ENCODE measurements at places on chromosomes 2 and 18.
A peak's percentile ranks its signal among the peaks of the same experiment; 100 is the strongest.

DNA sequence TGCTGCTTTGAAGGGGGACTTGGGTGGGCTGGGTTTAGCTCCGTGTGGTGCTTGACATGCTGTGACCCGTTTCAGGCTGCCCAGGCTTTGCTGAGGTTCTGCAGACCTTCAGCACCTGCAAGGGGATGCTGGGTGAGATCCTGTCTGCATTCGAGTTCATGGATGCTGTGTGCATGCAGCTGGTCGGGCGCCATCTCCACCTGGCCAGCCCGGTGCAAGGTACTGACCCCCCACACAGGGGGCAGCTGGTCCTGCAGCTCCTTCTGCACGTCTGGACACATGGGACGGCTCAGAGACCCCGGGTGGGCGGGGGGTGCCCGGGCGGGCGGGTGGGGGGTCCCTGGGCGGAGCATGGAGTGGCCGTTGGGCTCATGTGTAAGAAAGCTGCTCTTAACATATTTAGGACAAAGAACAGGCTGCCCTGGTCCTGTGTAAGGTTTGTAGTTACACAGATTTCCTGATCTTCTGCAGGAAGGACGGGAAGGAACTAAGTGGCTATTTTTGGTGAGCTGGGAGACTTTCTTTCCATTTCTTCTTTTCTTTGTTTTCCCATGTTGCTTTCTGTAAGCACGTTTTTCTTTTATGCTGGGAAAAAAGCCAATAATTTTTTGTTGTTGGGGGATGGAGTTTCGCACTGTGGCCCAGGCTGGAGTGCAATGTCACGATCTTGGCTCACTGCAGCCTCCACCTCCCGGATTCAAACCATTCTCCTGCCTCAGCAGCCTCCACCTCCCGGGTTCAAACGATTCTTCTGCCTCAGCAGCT is 15.8 kb downstream of the D2HGDH start:
- no peak for DNase-seq

GRCh38 chr18:79577451-79578395 is 101.9 kb upstream of the CTDP1 start:
- no peak for DNase-seq

GRCh38 chr2:86201671-86202335 is 2.5 kb downstream of the MRPL35 start:
- DNase-seq, result no peak

GRCh38 chr18:47615043-47615442 is 315.4 kb downstream of the SMAD2 start:
- DNase-seq, result no peak

- DNase-seq, result no peak
Measured at GRCh38 chr18:26307161-26307773, 81.0 kb downstream of the TAF4B start.

DNA sequence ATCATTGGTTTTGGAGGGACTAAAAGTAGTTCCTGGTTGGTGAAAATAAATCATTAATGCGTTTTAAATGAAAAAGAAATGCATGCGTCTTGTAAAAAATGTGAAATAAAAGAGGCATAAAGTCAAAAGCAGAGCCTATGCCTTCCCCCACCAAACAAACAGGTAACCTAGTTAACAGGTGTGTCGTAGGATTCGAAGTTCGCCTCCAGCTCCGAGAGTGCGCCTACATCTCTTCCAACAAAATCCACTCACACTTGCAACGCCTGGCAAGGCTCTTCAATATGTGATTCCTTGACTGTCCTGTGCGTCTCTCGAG is 677 bp upstream of the SMAD4 start:
- no peak for DNase-seq

DNA sequence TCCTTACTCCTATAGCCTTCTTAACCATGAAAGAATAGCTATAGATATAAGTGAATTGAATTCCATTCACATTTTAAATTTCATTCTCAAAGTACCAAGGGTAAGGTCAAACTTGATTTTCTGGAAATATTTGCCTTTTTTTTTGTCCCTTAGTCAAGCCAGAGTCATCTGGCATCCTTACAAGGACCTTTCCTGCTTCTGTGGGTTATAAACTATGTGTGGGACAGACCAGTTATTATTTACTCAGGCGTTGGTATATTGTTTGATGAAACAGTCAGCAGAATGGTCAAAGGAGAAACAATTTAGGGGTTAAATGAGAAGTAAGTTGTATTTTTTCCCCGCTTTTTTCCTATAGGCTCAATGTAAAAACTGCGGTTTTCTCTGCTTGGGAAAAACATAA is 1103.2 kb upstream of the ZEB2 start:
- no peak for DNase-seq

- DNase-seq, result no peak
Measured at GRCh38 chr18:78642296-78642951, 337.2 kb upstream of the SALL3 start.

DNA sequence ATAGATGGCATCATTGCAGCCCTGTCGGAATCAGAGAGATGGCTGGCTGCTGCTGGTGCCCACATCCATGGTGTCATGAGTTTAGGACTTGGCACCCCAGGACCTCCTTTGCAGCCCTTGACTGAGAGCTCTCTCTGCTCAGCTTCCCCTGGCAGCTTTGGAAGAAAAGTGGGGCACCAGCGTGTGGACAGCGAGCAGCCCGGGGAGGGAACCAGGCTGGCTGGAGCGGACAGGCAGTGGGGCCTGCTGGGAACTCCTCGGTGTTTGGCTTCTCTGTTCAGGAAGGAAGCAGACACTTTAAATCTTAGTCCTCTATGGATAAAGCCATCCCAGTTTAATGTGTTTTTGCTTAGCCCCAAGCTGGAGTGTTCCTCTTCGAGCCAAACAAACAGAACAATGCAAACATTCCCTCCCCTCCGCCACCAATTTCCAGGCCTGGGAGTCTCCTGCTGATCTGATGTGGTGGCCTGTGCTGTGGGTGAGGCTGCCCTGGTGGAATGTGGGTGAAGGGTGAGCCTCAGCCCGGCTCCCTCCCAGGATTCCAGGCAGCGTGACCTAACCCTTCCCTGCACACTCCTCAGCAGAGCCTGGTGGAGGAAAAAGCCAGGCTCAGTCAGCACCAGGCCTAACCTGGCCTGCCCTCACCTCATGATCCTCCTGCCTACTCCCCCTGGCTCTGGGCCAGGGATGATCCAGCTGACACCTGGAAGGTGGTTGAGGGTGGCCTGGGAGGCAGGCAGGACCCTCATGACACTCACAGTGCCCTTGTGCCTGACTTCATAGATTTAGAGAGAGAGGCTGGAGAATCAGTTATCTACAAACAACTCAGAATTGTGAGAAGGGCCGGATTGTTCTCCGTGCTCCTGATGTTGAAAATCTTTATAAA is 21.6 kb upstream of the ITGB6 start:
- no peak for DNase-seq

- DNase-seq, result no peak
Measured at GRCh38 chr2:181025004-181025403, 44.6 kb downstream of the UBE2E3 start.

DNA sequence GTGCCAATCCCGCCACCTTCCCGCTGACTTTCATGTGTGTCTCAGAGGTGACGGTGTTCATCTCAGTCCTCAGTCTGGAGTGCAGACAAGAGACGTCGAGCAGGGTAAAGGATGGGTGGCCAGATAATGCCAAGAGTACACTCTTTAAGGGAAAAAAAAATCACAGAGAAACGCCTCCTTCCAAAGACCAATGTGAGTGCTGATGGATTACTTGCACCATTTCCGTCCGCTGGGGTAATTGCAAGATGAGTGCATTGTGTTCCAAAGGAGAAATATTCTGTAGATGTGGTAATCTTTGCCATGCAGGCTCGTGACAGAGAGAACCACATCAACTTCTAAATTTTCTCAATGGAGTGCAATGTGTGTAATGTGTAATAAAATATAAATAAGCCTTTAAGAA is 81.0 kb downstream of the KLHL29 start:
- no peak for DNase-seq

DNA sequence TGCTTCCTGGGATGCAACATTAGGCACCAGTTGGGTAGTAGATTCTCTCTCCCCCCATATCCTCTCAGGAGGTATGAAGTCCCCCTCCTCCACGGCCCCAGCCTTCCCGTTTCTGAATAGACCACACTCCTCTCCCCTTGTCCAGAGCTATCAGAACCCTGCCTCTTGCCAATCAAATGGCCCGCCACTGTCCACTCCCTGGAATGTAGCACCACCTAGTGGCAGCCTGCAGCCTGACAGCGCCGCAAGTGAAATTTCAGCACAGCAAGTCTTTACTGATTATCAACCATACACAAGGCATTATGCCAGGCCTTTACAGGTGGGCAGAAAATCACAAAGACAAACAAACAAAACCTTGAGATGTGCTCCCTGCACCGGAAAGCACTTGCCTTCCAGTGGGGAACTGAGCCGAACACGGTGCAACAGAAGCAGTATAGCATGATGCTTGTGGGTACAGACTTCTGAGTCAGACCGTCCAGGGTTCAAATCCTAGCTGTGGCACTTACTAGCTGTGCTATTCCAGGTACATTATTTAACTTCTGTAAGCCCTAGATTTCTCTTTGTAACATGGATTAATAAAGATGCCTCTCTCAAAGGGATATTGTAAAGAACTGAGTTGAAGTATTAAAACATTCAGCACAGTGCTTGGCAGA is 174.0 kb downstream of the SMAD2 start:
- peak; percentile 74 for DNase-seq

- no peak for DNase-seq
Measured at GRCh38 chr18:3861495-3861894, 411.5 kb downstream of the TGIF1 start.

DNA sequence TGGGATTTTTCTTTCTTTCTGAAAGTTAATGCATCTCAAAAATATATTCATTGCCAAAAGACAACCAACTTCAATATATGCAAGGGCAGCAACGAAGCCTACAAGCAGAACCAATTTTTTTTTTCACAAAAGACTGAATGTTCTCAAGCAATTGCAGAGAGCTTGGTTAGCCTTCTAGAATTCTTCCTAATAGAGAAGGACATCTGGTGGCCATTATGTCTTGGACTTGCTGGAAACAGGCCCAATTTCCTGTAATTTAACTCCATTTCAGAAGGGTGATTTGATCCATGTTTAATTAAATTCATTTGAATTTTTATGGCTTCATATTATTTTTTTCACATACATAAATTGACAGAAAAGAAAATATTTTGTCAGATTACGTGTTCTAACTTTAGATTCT is 208.0 kb downstream of the TPGS2 start:
- no peak for DNase-seq

GRCh38 chr2:128720080-128721022 is 401.7 kb upstream of the HS6ST1 start:
- DNase-seq, result no peak

DNA sequence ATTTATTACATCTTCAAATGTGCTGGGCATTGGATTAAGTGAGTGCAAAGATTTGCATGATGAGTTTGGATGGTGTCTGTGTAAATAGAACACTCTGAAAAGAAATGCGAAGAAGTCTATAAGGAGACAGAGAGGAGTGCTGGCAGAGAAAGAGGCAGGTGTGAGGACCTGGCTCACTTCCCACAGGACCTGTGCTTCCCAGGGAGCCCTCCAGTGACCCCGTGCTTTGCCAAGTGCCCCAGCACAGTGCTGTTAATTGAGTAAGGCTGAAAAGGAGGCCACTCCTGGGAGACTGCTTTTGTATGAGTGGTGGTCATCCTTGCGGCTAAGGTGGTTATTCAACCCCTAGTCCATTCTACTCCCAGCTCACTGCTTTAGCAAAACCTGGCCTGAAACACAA is 230.8 kb downstream of the OSR1 start:
- no peak for DNase-seq

DNA sequence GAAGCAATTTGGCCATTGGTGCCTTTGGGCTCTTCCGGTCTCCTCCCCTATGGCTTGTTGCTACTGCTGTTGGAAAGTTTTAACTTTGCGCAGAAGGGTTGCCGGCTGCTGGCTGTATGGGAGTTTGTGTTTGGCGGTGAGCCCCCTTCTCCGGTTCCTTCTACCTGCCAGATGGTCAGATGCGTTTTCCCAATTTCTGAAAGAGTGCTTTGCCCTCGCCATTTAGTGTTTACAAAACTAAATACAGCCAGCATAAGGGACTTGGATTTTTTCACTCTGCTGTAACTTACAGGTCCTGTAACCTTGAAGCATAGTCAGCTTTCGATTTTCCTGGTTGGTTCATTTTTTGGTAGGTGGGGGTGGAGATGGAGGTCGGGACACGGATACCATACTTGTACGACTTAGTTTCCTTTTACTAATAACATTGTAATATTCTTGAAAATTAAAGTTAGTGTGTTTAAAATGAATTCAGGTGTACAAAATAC is 604 bp downstream of the COQ10B start:
- no peak for DNase-seq

GRCh38 chr2:195289081-195289480 is 367.9 kb upstream of the SLC39A10 start:
- no peak for DNase-seq

DNA sequence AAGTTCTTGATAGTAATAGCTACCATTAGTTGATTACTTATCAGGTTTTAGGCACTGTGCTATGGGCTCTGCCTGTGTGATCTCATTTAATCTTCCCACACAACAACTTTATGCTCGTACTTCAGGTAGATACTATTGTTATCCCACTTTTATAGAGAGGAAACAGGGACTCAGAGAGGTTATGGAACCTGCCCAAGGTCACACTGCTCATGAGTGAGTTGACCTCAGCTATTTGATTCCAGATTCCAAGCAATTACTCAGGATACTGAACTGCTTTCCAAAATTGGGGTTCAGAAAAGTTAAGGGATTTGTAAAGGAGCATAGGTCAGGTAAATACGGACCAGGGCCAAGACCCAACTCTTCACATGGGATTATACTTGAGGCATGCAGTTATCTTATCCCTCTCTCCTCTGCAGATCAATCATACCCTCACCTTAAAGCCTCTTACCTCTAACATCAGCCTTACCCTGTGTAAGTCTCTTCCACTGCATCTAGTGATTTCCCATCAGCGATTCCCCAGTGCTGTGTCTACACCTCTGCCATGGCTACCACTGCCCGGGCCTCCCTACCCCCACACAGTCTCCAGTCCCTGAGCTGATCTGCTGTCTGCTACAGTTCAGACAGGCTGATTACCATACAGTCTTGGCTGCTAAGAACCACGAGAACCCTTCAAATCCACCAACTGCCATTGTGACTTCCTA is 74.4 kb downstream of the ANTXR1 start:
- DNase-seq, result no peak

GRCh38 chr18:54161267-54161666 is 63.2 kb downstream of the MBD2 start:
- DNase-seq, result no peak

- no peak for DNase-seq
Measured at GRCh38 chr2:193584522-193584938, 1389.8 kb upstream of the TMEFF2 start.

DNA sequence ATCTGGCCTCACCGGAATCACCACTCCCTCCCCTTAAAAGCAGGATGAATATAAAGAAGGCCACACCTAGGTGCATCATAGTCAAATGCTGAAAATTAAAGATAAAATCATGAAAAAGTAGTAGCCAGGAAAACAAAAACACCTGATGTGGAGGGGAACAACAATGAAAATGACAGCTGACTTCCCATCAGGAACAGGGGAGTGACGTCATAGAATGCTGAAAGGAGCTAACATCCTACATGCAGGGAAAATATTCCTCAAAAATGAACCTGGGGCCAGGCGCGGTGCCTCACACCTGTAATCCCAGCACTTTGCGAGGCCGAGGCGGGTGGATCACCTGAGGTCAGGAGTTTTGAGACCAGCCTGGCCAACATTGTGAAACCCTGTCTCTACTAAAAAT is 108.1 kb downstream of the UGGT1 start:
- no peak for DNase-seq

- DNase-seq, result no peak
Measured at GRCh38 chr2:60540074-60540473, 13.4 kb downstream of the BCL11A start.

All from activated T-cell treated with anti-CD3 and anti-CD28 coated beads, Interleukin-2, amount 50 U/mL, for 48 hours (primary cell).